T-helper 1 cell (primary cell): ENCODE measurements at places on chromosomes 12 and 14.

DNA sequence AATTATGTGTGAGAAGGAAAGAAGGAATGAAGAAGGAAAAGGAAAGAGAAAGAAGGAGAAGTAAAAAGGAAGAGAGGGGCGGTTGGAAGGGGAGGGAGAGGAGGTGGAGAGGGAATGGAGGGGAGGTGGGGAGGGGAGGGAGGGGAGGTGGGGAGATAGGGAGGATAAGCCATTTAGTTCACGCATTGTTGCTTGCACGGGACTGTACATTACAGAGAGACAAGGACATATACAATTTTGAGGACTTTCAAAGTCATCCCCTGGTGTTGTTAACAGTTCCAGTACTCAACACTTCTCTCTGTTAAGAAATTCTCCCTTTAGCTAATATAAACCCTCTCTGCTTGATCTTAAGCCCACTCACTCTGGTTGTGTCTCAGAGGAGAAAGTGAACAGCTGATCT lies 312.5 kb downstream of the GRIN2B start:
- no peak for DNase-seq

DNA sequence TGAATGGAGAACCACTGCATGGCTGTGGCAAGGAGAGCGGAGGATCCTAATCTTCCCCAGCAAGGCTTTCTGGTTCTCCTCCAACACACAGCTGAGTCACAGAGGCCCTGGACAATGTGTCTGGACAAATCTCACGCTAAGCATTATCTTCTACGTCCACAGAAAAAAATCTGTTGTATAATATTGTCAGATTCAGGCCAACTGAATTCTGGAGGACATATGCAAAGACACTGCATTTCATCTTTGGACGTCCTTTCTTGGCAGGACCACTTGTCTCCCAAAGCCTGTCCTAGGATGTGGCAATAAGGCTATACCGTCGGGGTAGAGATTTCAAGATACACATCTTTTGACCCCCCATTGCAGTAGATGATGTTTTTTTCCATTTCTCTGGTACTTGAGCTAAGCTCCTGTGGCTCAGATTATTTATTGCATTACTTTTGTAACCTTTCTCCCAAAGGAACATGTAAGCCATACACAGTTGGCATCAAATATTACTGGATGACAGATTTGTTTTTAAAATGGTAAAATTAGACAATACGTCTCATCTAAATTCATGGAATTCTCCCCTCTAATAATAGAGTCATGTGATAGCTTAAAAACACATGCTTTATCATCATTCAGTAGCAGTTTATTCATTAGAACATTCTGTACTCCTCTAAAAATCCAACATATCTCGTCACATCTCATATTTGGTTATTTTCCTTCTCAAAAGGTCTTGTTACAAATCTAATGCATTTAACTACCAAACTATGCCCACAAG lies 19.4 kb downstream of the LMO3 start:
- DNase-seq: no peak

- DNase-seq: no peak
Observed at GRCh38 chr12:105713606-105714305, 383.3 kb downstream of the C12orf75 start.

DNA sequence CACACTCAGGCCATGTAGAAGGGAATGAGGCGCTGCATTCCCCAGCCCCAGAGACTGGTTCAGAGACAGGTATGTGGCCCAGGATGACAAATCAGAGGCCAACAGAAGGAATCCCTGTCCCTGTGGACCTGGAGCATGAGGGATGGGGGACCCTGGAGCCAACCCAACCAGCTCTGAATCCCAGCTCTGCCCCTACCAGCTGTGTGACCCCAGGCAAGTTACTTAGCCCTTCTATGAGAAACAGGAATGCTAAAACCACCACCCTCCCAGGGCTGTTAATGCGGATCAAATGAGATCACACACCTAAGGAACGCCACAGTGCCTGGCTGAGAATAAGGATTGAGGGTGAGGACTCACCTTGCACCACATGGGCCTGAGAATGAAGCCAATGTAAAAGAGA lies 15.6 kb downstream of the ITPK1 start:
- no peak for DNase-seq

GRCh38 chr12:108868781-108869180 lies 11.1 kb upstream of the DAO start:
- no peak for DNase-seq

GRCh38 chr12:53577941-53578352 lies 48.2 kb downstream of the ATF7 start:
- no peak for DNase-seq

GRCh38 chr12:104216521-104216924 lies 944 bp downstream of the TXNRD1 start:
- DNase-seq: no peak

GRCh38 chr14:102075155-102075554 lies 11.7 kb downstream of the HSP90AA1 start:
- DNase-seq: no peak

DNA sequence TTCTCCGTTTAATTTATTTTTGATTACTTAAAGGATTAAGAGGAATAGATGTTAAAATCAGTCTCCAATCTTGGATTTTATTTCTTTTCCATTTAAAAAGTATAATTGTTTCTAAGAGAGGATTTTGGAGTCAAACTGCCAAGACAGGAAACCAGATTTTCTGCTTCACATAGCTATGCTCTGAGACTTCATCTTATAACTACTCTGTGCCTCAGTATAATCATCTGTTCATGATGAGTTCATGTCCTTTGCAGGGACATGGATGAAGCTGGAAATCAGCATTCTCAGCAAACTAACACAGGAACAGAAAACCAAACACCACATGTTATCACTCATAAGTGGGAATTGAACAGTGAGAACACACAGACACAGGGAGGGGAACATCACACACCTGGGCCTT lies 9.0 kb upstream of the TAS2R31 start:
- DNase-seq: no peak

- DNase-seq: no peak
Observed at GRCh38 chr14:90547968-90548367, 151.1 kb downstream of the CALM1 start.

- DNase-seq: no peak
Observed at GRCh38 chr12:106074361-106074705, 64.4 kb downstream of the NUAK1 start.

DNA sequence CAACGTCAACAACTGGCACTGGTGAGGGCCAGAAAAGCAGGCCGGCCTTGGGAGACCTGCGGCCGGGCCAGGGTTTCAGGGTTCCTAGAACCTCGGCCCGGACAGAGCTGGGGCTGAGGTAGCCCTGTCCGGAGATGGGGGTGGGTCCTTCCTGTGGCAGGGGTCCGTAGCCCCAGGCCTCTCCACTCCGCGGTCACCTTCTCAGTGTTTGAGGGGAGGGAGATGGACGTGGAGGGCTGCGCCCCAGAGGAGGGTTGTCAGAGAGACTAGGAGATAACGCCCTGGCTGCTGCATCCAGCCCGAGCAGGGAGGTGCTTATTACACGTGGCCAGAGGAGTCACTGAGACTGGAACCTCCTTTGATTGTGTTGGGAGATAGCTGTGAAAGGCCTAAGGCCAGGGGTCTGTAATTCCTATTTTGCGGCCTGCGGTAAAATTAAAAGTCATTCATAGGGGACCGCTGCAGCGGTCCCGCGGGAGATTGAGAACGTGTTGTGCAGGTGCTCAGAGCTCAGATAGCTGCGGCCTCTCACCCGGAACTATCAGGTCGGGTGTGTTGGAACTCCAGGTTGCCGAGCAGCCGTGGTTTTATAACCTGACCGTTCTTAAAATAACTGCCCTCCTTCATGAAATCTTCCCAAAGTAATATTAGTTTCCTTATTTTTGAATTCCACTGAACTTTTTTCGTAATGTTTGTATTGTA lies 507 bp downstream of the AHSA1 start:
- DNase-seq: peak; percentile 11

DNA sequence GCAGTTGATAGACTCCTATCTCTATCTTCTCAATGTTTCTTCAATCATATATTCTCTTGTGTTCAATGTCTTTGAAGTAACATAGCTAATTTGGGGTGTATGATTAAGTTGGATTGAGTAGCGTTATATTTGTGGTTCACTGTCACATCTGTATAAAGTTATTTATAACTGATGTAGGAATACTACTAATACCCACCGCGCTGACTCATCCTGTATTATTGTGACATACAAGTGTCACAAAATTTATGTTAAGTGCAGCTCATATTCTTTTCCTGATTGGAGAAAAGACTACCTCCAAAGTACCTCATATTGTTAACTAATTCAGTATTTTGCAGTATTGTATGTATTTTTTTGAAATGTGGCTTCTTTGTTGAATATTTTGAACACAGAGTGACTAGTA lies 940.8 kb downstream of the SLC6A15 start:
- no peak for DNase-seq

DNA sequence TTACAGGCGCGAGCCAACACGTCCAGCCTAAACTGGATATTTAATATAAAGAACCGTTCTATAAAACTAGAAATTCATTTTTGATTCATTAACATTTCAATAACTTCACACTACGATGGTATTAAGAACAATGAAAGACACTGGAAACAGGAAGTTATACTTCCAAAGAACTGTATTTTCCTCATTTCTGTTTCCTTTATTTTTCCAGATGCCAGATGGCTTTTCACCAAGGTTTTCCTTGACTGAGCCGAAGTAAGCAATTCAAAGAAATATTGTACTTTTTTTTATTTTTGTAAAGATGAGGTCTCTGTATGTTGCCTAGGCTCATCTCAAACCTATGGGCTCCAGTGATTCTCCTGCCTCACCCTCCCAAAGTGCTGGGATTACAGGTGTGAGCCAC lies 28.2 kb downstream of the EEA1 start:
- DNase-seq: no peak

DNA sequence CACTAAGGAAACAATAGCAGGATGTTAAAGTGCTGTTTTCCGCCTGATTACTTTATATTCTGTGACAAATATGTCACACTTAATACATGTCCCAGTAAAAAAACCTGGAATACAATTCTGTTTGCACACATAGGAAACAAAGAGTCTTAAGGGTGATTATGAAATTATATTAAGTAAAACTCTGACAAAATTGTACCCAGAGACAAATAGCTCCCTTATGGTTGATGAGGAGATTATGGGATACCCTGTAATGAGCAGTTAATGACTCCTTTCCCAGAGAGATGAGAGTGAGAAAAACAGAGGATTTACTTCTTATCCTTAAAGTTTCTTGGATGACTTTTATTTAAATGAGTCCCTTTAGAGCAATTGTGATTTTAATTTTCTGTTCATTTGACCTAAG lies 370.6 kb downstream of the PDZRN4 start:
- DNase-seq: no peak
